ENCODE measurements at places on chromosomes 2 and 18. TPM values are rescaled to one million over a fixed set of nuclear protein-coding genes. Genes with fewer than 3 reads are reported as not detected.

- H3K4me1 ChIP-seq, result no peaks in the 10 kb centered on the region
- no peak for DNase-seq
- H3K4me3 ChIP-seq, result no peak overlapping the region
- no peaks in the 10 kb centered on the region for H3K36me3 ChIP-seq
Observed at GRCh38 chr2:151842830-151843690, 14.8 kb upstream of the ARL5A start.

ELOA2 gene
- not detected for polyA plus RNA-seq

- H3K27ac ChIP-seq, result no peak overlapping the region
- DNase-seq, result no peak
- no peak overlapping the region for H3K4me3 ChIP-seq
- no peaks in the 10 kb centered on the region for H3K36me3 ChIP-seq
- H3K27me3 ChIP-seq, result no peaks in the 10 kb centered on the region
Observed at GRCh38 chr2:150346806-150347205, 140.7 kb downstream of the RND3 start.

- H3K27ac ChIP-seq, result no peak overlapping the region
- H3K4me3 ChIP-seq, result no peak overlapping the region
- H3K36me3 ChIP-seq, result no peaks in the 10 kb centered on the region
- no peaks in the 10 kb centered on the region for H3K4me1 ChIP-seq
Observed at GRCh38 chr18:26327062-26327461, 100.8 kb downstream of the TAF4B start.

ABCG5 gene
- not detected for polyA plus RNA-seq

GRCh38 chr2:234372506-234372905 is 124.4 kb downstream of the ARL4C start:
- H3K27me3 ChIP-seq, result no peaks in the 10 kb centered on the region
- H3K36me3 ChIP-seq, result no peaks in the 10 kb centered on the region
- H3K4me1 ChIP-seq, result peaks cover 67% of the 10 kb centered on the region

DNA sequence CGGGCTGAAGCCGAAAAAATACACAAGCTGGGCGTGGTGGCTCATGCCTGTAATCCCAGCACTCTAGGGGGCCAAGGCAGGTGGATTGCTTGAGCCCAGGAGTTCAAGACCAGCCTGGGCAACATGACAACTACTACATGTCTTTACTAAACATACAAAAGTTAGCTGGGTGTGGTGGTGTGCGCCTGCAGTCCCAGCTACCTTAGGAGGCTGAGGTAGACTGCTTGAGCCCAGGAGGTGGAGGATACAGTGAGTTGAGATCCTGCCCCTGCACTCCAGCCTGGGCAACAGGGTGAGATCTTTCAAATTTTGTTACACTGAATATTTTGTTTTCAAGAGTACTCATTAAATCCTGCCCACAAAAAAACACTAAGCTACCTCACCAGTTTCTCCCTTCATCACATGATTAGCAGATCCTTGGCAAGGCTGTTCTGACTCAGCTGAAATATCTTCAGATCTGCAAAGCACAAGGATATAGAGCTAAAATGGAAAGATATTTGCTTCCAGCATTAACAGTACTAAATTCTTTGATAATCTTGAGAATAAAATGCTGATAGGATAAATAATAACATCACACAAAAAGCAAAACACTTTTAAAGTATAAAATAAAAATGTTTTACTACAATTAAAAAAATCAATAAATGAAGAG is 28.2 kb upstream of the MCM6 start:
- no peaks in the 10 kb centered on the region for H3K27me3 ChIP-seq
- no peak for DNase-seq
- H3K36me3 ChIP-seq, result peaks cover 27% of the 10 kb centered on the region

- H3K36me3 ChIP-seq, result no peaks in the 10 kb centered on the region
- H3K27ac ChIP-seq, result no peak overlapping the region
Observed at GRCh38 chr18:68848242-68848641, 50.4 kb downstream of the CCDC102B start.

BOLL gene
- polyA plus RNA-seq, result not detected

- H3K27ac ChIP-seq, result no peak overlapping the region
- no peaks in the 10 kb centered on the region for H3K4me1 ChIP-seq
- H3K27me3 ChIP-seq, result peaks cover 4% of the 10 kb centered on the region
- no peaks in the 10 kb centered on the region for H3K36me3 ChIP-seq
- DNase-seq, result no peak
- H3K4me3 ChIP-seq, result no peak overlapping the region
Observed at GRCh38 chr2:109364217-109364616, 235.2 kb downstream of the SH3RF3 start.

DNA sequence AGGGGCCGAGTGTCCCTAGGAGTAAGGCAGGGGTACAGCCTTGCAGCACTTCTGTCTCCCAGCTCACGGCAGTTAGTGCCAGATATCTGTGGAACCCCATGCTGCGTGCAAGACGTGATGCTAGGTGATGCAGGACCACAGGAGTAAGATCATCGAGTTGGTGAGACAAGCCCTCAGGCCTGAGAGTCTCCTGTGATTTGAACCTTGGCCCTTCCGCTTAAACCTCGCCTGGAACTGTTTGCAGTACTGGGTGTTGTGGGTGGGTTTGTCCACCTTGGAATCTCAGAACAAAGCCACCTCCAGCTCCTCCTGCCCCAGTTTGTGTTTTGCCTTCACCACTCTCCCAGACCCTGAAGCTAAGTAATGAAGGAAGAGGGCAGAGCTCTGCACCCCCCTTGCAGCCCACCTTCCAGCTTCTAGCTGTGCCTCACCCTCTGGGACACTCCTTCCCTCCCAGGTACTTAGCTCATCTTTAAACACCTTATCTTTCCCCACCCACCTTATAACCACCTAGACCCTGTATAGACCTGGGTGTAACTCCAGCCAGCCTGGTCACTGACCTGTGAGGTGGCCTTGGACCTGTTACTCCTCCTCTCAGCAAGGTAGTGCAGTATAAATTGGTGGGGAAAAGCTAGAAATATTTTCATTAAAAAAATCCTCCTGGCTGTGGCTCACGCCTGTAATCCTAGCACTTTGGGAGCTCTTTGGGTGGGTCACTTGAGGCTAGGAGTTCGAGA is 6.6 kb downstream of the CNNM4 start:
- no peak overlapping the region for H3K4me3 ChIP-seq
- DNase-seq, result no peak
- no peaks in the 10 kb centered on the region for H3K36me3 ChIP-seq

DNA sequence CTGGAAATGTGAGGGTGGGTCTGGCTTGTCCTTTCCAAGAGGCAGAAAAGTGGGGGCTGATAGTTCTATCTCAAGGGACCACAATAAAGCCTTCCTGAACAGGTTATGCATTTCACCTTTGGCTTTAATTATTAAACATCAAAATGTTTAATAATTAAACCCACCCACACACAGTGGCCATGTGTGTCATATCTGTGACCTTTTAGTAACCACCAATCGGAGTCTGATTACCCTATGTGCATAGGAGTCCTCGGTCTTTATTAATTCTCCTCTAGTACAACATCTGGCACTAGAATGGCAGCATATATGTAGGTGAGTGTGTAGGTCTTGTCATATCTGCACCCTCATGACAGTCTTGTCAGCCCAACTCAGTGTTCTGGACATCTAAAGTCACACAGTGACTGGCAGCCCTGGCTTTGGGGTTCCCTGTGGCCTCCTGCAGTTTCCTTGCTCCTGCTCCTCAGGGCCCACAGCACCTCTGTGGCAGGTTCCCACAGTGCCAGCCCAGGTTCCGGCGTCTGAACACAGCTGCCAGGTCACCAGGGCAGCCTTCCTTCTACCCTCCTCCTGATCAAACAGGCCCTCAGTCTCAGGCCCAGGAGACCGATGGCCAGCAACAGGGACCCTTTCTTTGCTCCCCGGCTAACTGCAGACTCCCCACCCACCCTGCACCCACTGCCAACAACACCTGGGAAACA is 100.9 kb downstream of the MTCL1 start:
- H3K36me3 ChIP-seq, result no peaks in the 10 kb centered on the region
- peaks cover 2% of the 10 kb centered on the region for H3K27me3 ChIP-seq
- H3K27ac ChIP-seq, result no peak overlapping the region
- no peak overlapping the region for H3K4me3 ChIP-seq
- H3K4me1 ChIP-seq, result peaks cover 4% of the 10 kb centered on the region
- no peak for DNase-seq

DNA sequence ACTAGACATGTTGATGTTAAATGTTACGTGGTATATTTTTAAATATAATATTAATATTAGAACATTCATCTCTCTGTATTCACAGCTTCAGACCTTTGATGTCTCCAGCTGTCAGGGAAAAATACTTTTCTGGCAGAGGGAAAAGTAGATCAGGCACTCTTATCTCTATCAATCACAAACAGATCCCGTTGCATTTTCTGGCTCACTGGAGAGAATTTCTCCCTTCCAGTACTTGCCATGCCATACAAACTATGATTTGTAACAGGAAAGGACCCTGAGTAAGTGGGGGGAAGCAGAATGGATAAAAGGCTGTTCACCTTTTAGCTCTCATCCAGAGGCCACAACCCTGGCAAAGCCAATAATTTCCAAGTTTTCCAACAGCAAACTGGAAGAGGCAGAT is 158.0 kb downstream of the TCF4 start:
- peaks cover under 1% of the 10 kb centered on the region for H3K36me3 ChIP-seq
- H3K27me3 ChIP-seq, result peaks cover 1% of the 10 kb centered on the region
- no peak for DNase-seq
- no peaks in the 10 kb centered on the region for H3K4me1 ChIP-seq

- peak overlapping the region; percentile 91 for H3K27ac ChIP-seq
- peaks cover 85% of the 10 kb centered on the region for H3K4me1 ChIP-seq
- H3K36me3 ChIP-seq, result no peaks in the 10 kb centered on the region
- DNase-seq, result no peak
Observed at GRCh38 chr2:181308766-181309515, 148.2 kb upstream of the ITGA4 start.

- no peak overlapping the region for H3K27ac ChIP-seq
- H3K36me3 ChIP-seq, result peaks cover 21% of the 10 kb centered on the region
- DNase-seq, result no peak
- H3K27me3 ChIP-seq, result no peaks in the 10 kb centered on the region
- no peak overlapping the region for H3K4me3 ChIP-seq
Observed at GRCh38 chr2:25419678-25420242, 78.0 kb upstream of the DNMT3A start.

DNA sequence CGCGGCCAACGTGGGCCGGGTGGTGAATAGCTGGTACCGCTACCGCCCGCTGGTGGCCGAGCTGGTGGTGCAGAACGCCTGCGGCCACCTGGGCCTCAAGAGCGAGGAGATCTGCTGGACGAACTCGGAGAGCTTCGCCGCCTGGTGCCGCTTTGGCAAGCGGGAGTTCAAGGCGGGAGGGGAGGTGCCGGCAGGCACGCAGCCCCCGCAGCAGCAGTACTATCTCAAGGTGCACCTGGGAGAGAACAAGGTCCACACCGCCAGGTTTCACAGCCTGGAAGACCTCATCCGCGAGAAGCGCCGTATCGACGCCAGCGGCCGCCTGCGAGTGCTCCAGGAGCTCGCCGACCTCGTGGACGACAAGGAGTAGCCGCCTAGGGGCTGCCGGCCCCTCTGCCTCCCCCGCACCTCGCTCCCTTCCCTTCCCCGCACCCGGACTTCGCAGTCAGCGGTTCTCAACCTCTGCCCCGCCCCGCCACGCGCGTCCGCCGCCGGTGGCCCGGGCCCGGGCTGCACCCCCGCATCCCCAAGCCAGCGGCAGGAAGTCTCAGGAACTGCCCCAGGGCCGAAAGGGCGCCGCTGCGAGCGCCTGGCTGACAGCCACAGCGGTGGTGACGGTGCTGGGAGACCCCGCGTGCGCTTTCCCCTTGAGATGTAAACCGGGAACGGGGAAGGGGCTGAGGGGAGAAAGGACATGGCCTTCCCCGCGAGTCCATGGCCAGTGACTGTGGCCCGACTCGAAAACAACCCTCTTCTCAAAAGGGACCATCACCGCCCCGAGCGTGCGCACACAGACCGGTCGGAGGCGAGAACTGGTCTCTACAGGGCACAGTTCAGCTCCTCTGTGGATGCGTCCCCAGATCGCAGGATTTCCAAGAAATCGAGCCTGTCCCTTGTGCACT is 2.2 kb downstream of the LRATD1 start:
- H3K36me3 ChIP-seq, result peaks cover 11% of the 10 kb centered on the region
- no peak overlapping the region for H3K4me3 ChIP-seq
- no peaks in the 10 kb centered on the region for H3K4me1 ChIP-seq
- H3K27me3 ChIP-seq, result peaks cover 20% of the 10 kb centered on the region

DNA sequence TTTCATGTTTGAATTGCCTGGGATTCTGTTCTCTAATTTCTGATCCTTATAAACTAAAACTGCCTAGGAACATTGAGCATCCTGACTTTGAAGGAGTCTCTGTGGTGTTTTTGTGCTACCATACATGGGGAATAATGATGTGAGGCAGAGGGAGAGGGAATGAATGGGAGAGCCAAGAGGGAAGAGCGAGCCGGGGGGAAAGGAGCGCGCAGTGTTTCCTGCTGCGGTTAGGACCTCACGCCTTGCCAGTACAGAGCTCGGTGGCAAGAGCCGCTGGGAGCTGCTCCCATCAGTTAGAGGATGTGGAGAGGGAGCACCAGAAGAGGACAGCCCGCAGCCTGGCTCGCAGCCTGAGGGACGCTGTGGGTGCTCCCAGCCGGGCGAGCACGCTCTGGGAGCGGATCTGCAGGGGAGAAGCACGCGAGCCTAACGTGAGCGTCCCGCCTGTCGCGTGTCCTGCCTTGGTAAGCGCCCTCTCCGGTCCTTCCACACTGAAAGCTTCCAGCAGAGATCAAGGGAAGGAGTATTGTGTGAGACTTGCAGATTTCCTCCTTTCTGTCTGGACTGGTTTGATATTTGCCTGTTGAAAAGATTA is 114.7 kb downstream of the FAM210A start:
- DNase-seq, result no peak
- H3K4me1 ChIP-seq, result peaks cover 68% of the 10 kb centered on the region
- H3K36me3 ChIP-seq, result no peaks in the 10 kb centered on the region
- H3K4me3 ChIP-seq, result peak overlapping the region; percentile 71

GRCh38 chr2:187935126-187935525 is 356.5 kb upstream of the GULP1 start:
- no peak overlapping the region for H3K27ac ChIP-seq
- H3K4me3 ChIP-seq, result no peak overlapping the region
- H3K36me3 ChIP-seq, result no peaks in the 10 kb centered on the region
- DNase-seq, result no peak
- H3K4me1 ChIP-seq, result no peaks in the 10 kb centered on the region

GRCh38 chr2:153354377-153354776 is 124.2 kb downstream of the RPRM start:
- H3K4me3 ChIP-seq, result no peak overlapping the region
- no peak overlapping the region for H3K27ac ChIP-seq
- DNase-seq, result no peak
- H3K4me1 ChIP-seq, result no peaks in the 10 kb centered on the region

All from immature natural killer cell (primary cell).